Liver (tissue), 10 donors: ENCODE measurements at places on chromosomes 13 and 19. TPM values are rescaled to one million over a fixed set of nuclear protein-coding genes. Genes with fewer than 3 reads are reported as not detected.

- no peak for DNase-seq
- H3K4me1 ChIP-seq, result peaks cover 3% of the 10 kb centered on the region
Observed at GRCh38 chr13:20940083-20940482, 37.5 kb upstream of the XPO4 start.

DNA sequence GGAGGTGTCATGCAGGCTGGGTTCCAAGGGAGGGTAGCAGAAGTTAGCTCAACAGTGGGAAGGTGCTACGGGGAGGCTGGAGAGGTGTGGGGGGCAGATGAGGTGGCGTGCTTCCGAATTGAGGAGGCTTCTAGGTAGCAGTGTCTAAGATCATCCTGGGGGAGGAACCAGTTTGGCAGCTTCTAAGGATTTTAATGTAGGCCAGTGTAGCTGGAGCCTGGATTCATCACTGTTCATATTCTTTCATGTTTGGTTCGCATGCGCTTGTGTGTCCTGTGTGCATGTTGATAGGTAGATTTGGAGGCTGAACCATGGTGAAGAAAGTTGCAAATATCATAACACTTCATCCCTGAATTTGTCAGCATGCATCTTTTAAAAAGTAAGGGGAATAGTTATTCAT is 86.7 kb downstream of the GPR12 start:
- no peak overlapping the region for H3K4me3 ChIP-seq
- peaks cover 7% of the 10 kb centered on the region for H3K36me3 ChIP-seq
- DNase-seq, result no peak
- no peaks in the 10 kb centered on the region for H3K4me1 ChIP-seq
- no peaks in the 10 kb centered on the region for H3K27me3 ChIP-seq

The FGF21 gene
- not detected for total RNA-seq

DNA sequence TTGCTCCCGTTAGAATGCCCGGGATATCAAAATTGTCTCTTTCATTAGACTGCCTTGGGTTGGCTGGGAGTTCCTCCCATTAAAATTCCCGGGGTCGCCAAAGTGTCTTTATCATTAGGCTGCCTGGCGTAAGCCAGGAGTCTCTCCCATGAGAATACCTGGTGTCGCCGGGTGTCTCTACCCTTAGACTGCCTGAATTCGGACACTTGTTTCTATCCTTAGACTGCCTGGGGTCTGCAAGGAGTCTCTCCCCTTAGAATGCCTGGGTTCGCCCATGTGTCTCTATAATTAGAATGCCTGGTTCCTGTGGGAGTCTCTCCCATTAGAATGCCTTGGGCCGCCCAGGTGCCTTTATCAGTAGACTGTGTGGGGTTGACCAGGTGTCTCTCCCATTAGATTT is 1538.2 kb downstream of the UQCRFS1 start:
- no peak for DNase-seq
- H3K36me3 ChIP-seq, result no peaks in the 10 kb centered on the region
- no peaks in the 10 kb centered on the region for H3K27me3 ChIP-seq
- no peak overlapping the region for H3K4me3 ChIP-seq
- H3K27ac ChIP-seq, result no peak overlapping the region

- no peak overlapping the region for H3K4me3 ChIP-seq
- no peaks in the 10 kb centered on the region for H3K4me1 ChIP-seq
- H3K36me3 ChIP-seq, result no peaks in the 10 kb centered on the region
- no peak overlapping the region for H3K27ac ChIP-seq
- no peaks in the 10 kb centered on the region for H3K27me3 ChIP-seq
Observed at GRCh38 chr19:16773259-16773658, 53.6 kb downstream of the NWD1 start.

DNA sequence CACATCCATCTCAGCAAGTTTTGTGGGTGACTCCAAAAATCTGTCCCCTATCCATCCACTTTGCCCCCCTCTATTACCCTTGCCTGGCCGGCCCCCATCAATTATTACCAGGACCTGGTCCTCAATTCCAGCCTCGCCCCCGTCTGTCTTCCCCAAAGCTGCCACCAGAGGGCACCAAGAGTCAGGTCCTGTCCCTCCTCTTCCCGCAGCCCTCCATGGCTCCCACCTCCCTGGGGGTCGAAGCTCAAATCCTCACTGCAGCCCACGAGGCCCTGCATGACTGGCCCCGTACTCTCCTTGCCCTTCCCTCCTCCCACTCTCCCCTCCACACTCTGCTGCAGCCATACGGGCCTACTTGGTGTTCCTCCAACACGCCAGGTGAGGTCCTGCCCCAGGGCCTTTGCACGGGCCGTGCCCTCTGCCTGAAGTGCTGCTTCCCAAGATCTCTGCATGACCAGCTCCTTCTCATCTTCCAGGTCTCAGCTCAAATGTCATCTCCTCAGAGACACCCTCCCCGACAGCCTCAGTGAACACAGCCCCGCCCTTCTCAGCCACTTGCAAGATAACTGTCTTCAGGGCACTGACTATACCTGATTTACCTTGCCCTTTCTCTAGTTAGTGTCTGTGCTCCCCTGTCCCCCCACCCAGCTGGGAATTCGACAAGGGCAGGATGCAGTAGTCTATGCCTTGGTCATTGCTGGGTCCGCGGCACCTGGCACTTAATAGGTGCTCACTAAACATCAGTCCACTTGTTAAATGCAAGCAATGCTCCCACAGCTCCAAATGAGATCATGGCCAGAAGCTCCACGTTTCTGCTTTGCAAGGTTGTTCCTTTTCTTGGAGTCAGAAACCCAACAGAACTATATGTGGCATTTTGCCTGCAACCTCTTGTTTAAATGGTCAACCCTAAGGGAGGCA is 16.8 kb upstream of the SEMA6B start:
- no peak overlapping the region for H3K27ac ChIP-seq
- no peaks in the 10 kb centered on the region for H3K36me3 ChIP-seq
- no peak overlapping the region for H3K4me3 ChIP-seq
- peaks cover 3% of the 10 kb centered on the region for H3K4me1 ChIP-seq
- peak; percentile 75 for DNase-seq

The CDX2 gene
- total RNA-seq, result not detected

The ZNF556 gene
- 0.08 TPM for total RNA-seq
